ENCODE measurements at places on chromosomes 2 and 18.

DNA sequence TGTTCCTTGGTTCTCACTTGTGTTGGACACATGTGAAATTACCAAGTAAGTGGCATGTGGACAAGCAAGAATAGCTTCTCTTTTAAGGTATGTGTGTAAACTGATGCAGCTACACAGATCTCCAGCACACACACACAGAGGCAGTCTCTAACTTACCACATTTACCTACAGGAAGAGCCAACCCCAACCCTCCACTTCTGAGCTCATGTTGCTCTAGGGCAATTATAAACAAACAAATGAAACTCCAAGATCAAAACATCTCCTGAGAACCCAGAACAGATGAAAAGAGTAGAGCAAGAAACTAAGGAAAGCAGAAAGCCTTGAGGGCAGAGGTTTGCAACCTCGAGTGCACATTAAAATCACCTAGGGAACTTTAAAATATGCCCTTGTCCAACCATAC is 16.0 kb upstream of the TMEM37 start:
- no peak for DNase-seq

GRCh38 chr2:205815673-205816072 is 133.4 kb downstream of the NRP2 start:
- DNase-seq = no peak

- no peak for DNase-seq
These were observed 180.4 kb downstream of the MCFD2 start for GRCh38 chr2:46735108-46735691.

DNA sequence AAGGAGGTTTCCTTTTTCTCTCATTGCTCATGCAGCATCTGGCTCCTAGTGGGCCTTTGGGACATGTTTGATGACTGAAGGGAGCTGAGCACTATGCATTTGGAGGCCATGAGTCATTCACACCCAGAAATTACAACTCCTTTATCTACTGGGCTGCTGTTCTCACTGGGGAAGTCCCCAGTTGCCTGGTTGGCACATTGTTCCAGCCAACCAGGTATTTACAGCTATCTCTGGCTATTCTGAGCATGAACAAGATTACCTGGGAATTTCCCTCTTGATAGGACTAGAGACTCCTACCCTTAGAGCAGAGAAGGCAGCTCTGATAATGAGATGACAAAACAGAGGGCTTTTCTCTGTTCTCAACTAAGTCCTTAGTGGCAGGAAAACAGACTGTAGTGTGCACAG is 206.5 kb downstream of the SETBP1 start:
- DNase-seq = peak; percentile 60

- no peak for DNase-seq
These were observed 103.6 kb upstream of the TGFA start for GRCh38 chr2:70657246-70657645.

DNA sequence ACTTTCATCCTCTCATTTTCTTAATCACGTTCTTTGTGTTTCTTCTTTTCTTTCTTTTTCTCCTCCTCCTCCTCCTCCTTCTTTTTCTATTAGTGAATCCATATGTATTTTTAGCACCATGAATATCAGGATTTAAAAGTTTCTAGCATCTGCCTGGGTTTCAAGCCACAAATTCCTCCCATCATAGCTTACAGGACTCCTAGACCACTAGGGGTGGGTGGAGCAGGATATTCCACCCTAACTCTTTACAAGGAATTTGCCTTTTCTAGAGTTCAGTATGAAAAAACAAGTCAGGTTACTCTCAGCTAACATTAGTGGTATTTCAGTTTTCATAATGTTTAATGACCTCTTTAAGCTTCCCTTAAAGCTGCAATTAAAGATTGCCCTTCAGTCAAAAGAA is 19.1 kb upstream of the LRRTM1 start:
- no peak for DNase-seq

DNA sequence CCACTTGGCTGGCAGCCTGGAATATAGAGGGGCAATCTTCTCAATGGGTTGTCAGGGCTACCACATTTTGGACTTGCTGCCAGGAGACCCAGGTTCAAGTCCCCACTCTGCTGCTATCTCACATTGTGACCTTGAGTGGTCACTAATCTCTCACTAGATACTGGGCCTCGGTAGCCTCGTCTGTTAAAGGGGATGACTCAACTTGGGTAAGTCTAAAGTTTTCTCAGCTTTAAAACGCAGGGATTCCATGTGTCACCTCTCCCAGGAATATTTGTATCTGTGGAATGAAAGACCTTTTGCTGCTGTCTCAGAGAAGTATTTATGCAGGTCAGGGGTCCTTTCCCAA is 86.3 kb downstream of the SEMA4F start:
- no peak for DNase-seq

GRCh38 chr18:66682855-66683322 is 79.0 kb upstream of the CDH19 start:
- DNase-seq = no peak

GRCh38 chr2:219560037-219560892 is 11.1 kb downstream of the OBSL1 start:
- DNase-seq = no peak

DNA sequence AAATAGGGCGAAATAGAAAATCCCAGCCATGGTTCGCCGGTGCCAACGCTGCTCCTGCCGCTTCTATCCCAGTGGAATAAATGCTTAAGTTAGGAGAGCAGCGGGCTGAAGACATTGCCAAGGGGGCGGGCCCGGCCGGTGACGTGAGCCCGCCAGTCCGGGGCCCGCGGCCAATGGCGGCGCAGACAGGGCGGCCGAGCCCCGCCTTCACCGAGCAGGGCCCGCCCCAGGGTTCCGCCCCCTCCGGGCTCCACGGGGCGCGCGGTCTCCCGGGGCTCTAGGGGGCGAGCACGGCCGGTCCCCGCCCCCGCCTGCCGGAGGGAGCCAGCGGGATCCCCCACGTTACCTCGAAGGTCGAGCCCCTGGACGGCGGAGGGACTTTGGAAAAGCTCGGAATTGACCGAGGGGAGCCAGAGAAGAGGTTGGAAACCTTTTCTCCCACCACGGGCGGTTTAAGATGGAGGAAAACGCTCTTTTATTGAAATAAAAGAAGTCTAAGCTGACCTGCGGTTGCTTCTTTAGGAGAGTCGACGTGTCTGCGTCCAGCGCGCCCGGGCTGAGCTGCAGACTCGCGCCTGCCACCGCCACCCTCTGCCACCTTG is at the start of gene EPHA4:
TSS of gene EPHA4 (minus strand) at position 86 of the 602 bp plus-strand sequence. CDS start at position 30, 56 bp downstream.
- peak; percentile 78 for DNase-seq

- DNase-seq = no peak
These were observed 120.4 kb downstream of the LIPG start for GRCh38 chr18:49682173-49682802.

DNA sequence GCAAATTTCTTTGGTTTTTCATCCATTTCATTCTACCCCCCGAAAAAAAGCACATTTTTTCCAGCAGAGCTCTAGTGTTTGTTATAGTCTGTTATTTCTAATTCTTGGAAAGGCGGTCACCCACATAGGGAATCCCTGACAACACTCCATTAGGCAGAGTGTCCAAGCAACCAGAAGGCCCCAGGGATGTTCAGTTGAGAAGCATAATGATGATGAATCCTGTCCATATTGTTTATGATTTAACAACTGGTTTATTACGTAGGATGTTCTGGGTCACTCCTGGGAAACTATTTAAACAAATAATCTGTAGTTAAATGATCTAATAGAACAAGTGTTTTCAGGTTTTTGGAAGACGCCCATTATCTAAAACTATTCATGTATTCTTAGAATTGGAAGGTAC is 388.7 kb downstream of the TNS1 start:
- DNase-seq = no peak

- DNase-seq = peak; percentile 71
These were observed 14.7 kb upstream of the ITGB6 start for GRCh38 chr2:160214461-160215445.

GRCh38 chr2:172109988-172110811 is 7.5 kb upstream of the DLX2 start:
- no peak for DNase-seq

- no peak for DNase-seq
These were observed 13.3 kb downstream of the NTSR2 start for GRCh38 chr2:11656671-11657101.

- DNase-seq = no peak
These were observed 20.3 kb downstream of the PTPN2 start for GRCh38 chr18:12863687-12864216.

- no peak for DNase-seq
These were observed 264.3 kb upstream of the SLC39A10 start for GRCh38 chr2:195392446-195393336.

DNA sequence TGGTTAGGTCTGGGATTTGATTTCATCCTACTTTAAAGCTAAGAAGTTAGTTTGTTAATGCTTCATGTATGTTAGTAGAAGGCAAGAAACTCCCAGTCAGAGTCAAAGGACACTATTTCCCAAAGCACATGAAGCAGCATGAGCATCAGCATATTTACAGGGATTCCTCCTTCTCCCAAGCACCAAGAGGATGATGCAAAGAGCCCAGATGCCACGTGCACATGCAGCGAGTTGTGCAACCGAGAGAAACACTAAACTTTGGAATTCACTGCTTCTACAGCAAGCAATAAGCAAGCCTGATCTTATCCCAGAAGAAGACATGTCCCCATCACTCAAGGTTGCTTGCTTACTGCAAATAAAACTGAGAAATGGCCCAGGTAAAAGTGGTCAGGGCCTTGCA is 32.5 kb downstream of the CPO start:
- peak; percentile 69 for DNase-seq

DNA sequence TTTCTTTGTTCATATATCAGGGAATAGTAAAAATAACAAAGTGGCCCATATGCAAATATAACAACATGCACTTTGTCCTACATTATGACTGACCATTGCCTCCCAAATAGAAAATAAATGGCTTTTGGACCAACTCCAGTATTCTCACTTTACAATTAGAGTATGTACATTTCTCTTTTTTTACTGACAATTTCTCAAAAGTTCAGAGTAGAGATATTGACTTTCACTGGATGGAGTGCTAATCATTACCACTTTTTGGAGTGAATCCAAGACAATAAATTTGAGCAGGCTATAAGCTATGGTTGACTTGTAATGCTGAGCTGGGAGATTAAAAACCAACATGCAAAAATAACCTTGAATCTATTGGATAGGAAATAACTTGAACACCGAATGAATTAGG is 987.4 kb downstream of the SUCLG1 start:
- no peak for DNase-seq

DNA sequence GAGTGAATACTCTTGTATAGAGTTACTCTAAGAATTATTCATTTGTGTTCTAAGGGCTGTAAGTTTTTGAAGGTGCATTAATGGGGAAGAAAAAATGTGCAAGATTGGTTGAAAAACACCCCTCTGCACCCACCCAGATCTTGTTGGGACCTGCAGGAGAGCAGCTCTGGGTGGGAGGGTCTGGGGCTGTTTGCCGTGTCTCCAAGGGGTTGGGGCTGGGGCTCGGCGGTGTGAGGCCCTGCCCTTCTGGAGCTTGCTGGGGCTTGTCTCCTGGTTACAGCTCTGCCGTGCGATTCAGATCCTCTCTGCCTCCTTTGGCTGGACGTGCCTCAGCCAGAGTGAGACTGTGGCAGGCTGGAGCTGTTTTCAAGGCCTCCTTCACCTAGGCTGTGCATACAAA is 26.1 kb downstream of the IGFBP2 start:
- no peak for DNase-seq

DNA sequence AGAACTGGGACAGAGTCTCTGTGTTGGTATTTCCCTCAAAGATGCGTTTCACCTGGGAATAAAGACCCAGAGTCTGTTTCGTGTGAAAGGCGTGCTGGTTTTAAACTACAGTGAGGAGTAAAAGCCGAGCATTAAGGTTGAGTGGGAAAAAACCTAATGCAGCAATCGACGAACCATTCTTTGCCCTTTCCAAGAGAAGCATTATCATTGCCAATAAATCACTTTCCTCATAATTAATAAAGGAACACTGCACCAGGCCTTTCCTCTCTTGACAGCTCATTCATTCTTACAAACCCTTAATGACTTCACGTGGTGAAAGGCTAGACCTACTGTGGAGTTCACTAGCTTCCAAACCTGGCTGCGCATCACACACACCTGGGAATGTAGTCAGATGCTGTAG is 896 bp upstream of the SLC8A1 start:
- no peak for DNase-seq

GRCh38 chr2:59997371-59997770 is 556.1 kb downstream of the BCL11A start:
- DNase-seq = no peak

- no peak for DNase-seq
These were observed 698 bp upstream of the TMEM237 start for GRCh38 chr2:201644001-201644400.

- no peak for DNase-seq
These were observed 25.9 kb downstream of the SMAD7 start for GRCh38 chr18:48924630-48925490.

DNA sequence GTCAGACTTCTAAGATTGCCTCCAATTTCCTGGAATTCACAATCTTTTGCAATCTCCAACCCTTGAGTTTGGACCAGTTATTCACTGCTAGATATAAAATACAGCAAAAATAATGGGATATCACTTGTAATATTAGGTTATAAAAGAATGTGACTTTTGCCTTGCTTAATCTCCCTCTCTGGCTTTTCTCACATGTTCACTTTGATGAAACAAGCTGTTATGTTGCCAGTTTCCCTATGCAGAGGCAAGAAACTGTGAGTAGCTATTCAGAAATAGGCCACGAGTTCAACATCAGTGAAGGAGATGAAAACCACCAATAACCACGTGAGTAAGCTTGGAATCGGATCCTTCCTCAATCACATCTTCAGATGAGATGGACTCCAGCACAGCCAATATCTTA is 842.7 kb downstream of the RNF144A start:
- no peak for DNase-seq

DNA sequence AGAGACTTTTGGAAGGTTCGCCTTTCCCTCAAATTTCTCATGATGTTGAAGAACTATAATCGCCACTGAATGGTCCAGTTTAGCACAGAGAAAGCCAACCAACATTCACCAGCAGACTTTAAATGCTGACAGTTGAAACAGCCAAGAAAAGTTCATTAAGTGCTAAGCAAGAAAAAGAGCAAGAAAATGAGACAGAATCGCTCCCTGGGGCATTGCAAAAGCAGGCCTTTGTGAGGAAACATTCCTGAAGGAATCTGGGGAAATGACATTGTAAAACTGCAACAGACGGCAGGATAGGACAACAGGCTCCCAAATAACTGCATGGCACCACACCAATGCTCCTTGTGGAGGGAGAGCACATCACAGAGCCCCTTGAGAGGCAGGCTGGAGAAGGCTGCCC is 269.3 kb upstream of the ID2 start:
- DNase-seq = peak; percentile 61

DNA sequence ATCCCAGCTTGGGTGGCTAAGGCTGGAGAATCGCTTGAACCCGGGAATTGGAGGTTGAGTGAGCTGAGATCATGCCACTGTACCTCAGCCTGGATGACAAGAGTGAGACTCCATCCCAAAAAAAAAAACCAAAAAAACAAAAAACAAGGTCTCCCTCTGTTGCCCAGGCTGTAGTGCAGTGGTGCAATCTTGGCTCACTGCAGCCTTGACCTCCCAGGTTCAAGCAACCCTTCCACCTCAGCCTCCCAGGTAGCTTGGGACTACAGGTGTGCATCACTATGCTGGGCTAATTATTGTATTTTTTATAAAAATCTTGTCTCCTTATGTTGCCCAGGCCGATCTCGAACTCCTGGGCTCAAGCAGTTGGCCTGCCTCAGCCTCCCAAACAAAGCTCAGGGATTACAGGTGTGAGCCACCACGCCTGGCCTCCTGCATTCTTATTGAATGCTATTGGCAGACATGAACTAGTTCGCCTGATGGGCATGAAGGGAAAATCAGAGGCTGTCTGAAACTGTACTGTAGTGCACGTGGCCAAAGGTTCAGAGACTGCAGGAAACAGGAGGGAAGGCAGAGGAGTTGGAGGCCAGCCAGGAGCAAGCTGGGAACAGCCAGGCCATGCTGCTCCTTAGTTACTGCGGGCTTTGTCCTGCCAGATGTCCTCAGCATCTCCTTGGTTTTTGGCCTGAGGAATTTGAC is 16.0 kb upstream of the ASXL2 start:
- no peak for DNase-seq

Measured in stromal cell of bone marrow (primary cell).